Effector memory CD4-positive, alpha-beta T cell (primary cell): ENCODE measurements at places on chromosomes 16 and 17.
A peak's percentile ranks its signal among the peaks of the same experiment; 100 is the strongest.

DNA sequence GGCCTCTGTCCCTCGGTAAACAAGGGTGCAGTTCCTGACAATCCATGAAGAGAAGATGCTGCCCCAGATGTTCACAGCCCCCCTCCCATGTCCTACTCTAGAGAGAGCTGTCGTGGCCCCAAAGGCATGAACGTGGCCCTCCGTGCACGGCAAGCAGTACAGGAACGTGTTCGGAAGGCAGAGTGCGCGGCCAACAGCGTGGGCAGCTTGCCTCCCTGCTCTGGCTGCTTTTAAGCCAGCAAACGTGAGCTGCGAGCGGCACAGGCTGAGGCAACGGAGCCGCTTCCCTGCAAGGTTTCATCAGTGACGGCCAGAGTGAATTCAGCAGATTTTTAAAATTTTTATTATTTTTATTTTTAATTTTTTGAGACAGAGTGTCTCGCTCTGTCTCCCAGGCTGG lies 37.2 kb downstream of the PEMT start:
- DNase-seq: no peak

DNA sequence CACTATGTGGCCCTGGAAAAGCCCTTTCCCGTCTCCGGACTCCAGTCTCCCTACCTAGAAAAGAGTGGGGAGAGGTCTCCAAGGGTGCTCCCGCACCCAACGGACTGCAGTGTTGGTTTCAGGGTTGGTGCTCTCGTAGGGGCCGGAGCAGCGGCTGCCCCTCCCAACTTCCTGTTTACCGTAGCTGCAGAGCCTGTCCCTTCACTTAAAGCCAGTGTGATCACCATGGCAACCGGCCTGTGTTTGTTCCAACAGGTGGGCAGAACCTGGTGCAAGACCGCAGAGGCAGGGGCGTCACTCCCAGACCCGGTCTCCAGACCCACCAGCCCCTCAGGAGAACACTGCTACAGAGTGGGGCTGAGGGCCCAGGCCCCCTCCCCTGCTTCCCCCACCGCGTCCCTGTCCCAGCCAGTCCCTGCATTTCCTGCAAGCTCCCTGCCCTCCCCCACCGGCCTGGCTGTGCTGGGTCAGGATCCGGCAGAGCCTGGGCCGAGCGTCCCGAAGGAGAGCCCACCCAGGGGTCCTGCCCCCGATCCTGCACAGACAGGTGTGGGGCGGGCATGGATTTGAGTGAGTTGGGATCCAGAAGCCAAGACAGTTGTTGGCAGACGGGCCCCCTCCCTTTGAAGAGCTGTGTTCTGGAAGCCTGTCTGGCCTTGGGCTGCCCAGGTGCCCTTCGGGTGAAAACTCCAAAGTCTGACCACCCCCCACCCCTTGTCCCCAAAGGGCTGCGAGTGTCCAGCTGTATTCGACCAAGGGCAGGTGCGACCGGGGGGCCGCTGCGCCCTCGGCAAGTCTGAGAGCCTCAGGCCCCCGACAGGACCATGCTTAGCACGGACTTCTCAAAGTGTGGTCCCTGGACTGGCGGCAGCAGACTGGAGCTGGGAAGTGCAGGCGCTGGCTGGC lies 1.5 kb upstream of the BAIAP3 start:
- peak; percentile 26 for DNase-seq

DNA sequence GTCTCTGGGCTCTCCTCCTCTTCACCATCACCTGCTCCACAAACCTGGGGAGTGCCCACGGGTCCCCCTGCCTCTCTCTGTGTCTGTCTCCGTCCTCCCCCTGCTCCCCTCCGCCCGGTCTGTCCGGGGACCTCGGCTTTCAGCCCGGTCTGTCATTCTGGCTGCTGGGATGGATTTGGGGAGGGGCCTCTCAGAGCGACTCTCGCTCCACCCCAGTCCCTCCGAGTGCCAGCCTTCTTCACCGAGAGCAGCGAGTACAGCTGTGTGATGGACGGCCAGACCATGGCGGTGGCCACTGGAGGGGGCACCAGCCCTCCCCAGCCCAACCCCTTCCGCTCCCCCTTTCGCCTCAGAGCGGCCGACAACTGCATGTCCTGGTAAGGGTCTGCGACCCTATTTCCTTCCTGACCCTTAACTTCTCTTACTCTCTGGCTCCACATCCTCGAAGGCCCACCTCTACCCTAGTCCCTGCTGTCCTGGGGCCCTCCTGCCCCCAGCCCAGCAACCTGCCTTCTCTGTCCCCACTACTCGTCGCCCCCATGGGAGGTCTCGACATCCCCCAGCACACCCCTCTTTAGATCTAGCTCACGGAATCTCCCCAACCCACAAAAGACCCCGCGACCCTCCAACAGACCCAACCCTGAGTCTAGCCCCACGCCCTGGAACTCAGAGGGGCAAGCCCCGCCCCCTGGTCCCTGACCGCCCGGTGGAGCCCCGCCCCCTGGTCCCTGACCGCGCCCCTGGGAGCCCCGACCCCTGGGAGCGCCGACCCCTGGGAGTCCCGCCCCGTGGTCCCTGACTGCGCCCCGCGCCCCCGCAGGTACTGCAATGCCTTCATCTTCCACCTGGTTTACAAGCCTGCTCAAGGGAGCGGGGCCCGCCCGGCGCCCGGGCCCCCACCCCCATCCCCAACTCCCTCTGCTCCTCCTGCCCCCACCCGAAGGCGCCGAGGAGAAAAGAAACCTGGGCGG lies 5.6 kb upstream of the CXCL16 start:
- DNase-seq: no peak

GRCh38 chr16:68097088-68097487 lies 11.9 kb downstream of the NFATC3 start:
- DNase-seq: no peak

DNA sequence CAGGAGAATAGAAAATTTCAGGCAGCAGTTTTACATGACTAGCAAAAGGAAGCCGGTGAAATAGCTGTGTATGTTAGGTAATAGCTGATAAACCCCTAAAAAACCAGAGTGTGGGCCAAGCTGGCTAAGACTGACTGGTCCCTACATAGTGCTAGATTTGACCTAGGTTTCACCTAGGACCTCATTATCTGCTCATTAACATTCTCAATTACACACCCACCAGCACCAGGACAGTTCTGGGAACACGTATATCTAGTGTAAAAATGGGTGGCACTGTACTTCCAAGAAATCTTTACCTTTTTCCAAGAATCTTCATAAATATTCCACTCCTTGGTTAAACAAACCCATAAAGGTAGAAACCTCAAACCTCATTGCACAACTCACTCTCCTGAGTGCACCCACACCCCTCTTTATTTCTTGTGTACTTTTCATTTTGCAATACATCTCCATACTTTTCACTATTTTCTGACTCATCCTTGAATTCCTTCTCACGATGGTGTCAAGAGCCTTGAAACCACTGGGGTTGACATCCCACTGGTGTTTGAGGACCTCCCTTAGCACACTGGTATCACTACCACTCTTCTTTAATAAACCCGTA lies 262.7 kb upstream of the KCNJ16 start:
- DNase-seq: no peak

DNA sequence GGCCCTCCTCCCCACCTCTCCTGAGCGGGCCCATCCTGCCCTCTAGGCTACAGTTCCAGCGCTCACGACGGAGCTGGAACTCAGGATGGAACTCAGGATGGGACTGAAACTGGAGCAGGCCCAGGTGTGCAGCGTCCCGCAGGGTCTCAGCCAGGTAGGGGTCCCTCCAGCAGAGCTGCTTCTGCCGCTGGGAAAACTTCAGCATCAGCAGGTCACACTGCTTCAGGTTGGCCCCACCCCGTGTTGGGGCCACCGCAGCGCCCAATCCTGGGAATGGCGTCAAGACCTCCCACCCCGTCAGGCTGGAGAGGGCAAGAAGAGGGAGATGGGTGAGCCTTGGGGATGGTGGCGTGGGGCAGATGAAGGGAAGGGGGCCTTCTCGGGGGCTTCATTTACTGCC lies 62.6 kb upstream of the TMEM97 start:
- no peak for DNase-seq

GRCh38 chr16:1098266-1098991 lies 2.4 kb upstream of the C1QTNF8 start:
- no peak for DNase-seq

GRCh38 chr17:76570877-76571471 lies 14.7 kb downstream of the ST6GALNAC2 start:
- no peak for DNase-seq

GRCh38 chr16:89194340-89195311 lies 5.7 kb downstream of the SLC22A31 start:
- DNase-seq: no peak

GRCh38 chr17:66981983-66982508 lies 17.5 kb downstream of the CACNG4 start:
- no peak for DNase-seq

DNA sequence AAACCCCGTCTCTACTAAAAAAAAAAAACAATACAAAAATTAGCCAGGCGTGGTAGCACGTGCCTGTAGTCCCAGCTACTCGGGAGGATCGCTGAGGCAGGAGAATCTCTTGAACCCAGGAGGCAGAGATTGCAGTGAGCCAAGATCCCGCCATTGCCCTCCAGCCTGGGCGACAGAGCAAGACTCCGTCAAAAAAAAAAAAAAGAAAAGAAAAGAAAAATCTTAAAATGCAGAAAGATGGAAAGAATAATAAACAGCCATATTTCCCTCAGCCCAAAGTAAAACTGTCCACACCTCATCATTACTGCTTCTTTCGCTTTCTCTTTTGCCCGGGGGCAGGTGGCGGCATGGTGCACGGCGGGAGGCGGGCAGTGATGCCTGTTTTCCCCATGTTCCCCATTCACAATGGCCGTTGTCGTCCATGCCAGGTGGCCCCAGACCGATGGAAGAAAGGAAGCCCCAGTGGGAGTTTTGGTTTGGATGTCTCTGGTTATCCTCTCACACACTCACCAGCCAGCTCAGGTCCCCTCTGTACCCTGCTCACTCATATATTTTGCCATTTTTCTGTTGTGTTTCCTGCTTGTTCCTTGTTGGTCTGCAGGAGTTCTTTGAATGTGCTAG lies 37.0 kb upstream of the PEMT start:
- peak; percentile 15 for DNase-seq

- DNase-seq: no peak
These were observed 108.1 kb downstream of the PMP22 start for GRCh38 chr17:15157051-15157450.

DNA sequence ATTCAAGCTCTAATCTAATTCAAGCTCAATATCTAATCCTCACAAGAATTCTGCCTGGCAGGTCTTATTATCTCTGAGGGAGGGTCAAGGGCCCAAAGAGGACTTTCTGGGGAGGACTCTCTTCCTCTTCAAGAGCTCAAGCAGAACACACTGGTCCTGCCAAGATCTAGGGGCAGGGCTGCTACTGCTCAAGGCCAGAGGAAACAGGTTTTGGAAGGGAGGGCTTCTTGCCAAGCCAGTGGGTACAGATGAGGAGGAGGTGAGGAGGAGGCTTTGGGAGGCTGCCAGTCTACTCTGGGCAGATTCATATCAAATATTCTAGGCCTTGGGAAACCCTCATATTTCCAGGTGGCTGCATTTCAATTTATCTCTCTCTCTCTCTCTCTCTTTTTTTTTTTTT lies 51.8 kb upstream of the IL34 start:
- DNase-seq: no peak

- DNase-seq: no peak
These were observed 25.1 kb downstream of the FA2H start for GRCh38 chr16:74749291-74750055.

GRCh38 chr16:12901204-12901596 lies 198 bp upstream of the SHISA9 start:
- DNase-seq: no peak

- DNase-seq: no peak
These were observed 220.4 kb downstream of the C16orf95 start for GRCh38 chr16:87096746-87097333.

- peak; percentile 28 for DNase-seq
These were observed 474.4 kb downstream of the SLC39A11 start for GRCh38 chr17:72618001-72618509.

DNA sequence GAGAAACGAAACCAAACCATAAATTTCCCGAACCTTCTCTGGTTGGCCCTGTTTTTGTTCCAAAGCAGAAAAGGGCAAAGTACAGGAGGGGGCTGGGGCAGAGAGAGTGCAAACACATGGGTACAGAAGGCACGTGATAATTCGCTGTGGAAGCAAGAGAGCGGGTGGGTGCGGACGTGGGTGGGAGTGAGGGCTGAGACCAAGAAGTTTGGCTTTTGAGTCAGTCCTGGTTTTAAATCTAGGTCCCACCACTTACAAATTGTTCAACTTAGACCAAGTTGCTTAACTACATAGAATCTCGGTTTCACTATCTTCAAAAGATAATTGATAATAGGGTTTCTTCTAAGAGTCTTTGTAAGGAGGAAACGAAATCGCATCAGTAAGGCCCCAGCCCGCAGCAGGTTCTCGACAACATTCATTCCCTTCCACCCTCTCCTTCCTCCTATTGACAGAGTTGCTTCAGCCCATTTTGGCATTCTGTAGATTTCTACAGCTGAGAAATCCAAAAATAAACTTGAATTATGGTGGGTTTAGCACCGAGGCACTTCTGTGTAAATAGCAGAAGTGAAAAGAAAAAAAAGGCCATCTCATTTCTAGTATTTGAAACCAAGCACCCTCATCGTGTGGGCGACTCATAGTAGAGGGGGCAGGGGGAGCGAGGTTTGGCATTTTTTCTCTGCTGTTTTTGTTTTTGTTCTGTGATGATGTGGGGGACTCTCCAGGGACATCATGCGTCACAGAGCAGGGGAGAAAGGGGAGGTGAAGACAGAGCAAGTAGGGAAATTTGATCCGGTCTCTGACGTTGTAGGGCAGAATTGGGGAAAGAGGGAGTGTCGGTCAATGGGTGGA lies 33.6 kb upstream of the CCR7 start:
- DNase-seq: peak; percentile 58

- no peak for DNase-seq
These were observed 538 bp downstream of the TM4SF5 start for GRCh38 chr17:4772235-4772613.

DNA sequence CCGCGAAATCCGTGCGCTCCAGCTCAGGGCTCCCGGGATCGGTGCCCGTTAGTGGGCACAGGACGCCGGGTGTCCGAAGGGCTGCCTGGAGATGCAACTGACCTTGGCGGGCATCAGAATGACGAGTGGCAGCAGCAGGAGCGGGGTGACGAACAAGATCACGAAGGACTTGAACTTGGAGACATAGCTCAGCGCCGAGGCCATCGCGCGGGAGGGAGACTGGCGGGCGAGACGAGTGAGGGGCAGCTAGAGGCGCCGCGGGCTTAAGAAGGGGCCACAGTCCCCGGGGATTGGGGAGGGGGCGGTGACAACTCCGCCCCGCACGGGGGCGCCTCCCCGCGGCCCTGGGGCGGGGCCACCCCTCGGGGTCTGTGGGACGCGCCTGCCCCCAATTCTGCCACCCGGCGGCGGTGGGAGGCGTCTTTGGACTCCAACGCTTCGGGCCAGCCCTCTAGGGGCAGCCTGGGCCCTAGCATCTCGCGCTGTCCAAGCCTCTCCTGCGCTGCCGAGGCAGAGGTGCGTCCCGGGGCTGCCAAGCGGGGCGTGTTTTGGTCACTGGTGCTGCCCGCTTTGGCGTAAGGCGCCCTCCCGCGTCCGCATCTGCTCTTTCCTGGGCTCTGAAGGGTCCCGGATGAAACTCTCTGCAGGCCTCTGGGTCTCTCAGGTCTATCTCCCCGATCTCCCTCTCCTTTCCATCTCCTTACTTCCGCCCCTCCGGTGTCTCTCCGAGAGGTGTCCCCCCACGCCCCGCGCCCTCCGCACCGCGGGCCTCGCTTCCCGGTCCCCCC lies at the start of gene SLC13A5:
Gene SLC13A5, minus strand, starts transcription at position 240 of the 788 bp plus-strand sequence. Its CDS starts 36 bp downstream, at position 204.
- DNase-seq: no peak
